Thoracic aorta (tissue), 2 donors: ENCODE measurements at places on chromosomes 1 and 21.
A peak's percentile ranks its signal among the peaks of the same experiment; 100 is the strongest.

GRCh38 chr1:98662356-98662670 is 792 bp downstream of the SNX7 start:
- no peak for DNase-seq

DNA sequence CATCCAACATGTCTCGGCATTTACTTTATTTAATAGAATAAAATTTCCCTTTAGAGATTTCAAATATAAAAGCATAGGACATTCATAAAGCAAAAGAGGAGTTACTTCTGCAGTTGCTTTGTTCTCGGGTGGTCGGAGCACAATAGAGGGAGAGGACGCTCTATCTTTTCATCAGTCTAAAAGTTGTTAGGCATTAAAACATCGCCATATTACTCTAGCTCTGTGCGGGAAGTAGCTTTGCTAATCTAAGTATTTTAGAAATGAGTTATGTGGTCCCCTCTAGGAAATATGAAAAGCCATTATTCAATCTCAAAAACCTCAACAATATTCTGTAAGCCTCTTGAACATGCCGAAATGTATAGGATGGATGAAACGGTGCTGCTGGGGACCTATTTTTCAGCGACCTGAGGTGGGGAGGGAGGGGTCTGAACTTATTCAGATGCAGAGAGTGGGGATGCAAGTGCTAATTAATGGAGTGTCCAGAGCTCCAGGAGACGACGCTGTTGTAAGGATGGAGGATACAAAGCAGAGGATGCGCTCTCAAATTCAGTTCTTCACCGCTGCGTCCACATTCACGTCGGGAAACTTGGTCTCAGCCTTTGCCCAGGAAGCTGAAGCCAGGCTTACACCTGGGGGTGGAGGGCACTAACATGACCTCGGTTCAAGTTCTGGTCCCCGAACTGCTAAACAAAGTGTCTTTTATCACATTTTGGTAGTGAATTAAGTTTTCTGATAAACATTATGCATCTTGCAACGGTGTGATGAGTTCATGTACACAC is 6.3 kb downstream of the CDKN2C start:
- no peak for DNase-seq

DNA sequence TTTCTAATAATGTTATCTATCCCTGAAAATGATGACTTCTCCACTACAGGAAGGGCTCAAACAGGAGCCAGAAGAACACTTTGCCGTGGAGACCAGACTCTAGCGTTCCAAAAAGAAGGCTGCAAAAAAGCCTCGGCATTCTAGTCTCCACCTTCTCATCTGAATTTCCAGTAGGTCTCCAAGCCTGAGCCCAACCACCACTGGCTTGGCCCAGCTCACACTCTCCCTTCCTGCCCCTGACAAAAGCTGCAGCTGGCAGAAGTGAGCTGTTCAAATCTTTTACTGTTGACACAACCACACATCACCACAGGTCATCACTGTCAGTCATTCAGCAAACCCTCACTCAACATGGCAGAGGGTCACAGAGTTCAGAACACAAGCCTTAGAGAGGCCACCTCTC is 69.3 kb downstream of the CAMK2N1 start:
- no peak for DNase-seq

DNA sequence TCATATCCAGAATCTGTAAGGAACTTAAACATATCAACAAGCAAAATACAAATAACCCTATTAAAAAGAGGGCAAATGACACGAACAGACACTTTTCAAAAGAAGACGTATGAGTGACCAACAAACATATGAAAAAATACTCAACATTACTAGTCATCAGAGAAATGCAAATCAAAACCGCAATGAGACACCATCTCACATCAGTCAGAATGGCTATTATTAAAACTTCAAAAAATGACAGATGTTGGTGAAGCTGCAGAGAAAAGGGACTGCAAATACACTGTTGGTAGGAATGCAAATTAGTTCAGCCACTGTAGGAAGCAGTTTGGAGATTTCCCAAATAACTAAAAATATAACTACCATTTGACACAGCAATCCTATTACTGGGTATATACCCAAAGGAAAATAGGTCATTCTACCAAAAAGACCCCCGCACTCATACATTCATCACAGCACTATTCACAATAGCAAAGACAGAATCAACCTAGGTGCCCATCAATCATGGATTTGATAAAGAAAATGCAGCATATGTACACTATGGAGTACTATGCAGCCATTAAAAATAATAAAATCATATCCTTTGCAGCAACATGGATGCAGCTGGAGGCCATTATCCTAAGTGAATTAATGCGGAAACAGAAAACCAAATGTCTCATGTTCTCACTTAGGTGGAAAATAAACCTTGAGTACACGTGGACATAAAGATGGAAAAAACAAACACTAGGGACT is 230.1 kb upstream of the RAB4A start:
- DNase-seq, result no peak

DNA sequence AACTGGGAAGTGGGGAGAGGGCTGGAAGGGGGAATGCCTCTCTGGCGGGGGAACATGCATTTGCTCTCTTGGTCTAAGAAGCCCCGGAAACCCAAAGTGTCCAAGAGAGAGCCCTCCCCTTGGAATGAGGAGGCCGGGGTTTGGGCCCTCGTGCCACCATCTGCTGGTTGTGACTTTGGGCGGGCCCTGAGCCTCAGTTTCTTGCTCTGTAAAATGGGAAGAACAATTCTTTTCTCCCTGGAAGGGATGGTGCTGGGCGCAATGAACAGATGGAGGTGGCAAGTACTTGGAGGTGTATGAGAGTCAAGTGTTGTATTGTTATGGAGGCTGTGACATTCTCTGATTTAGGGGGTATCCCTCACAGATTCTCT is 69.9 kb upstream of the TARDBP start:
- no peak for DNase-seq

DNA sequence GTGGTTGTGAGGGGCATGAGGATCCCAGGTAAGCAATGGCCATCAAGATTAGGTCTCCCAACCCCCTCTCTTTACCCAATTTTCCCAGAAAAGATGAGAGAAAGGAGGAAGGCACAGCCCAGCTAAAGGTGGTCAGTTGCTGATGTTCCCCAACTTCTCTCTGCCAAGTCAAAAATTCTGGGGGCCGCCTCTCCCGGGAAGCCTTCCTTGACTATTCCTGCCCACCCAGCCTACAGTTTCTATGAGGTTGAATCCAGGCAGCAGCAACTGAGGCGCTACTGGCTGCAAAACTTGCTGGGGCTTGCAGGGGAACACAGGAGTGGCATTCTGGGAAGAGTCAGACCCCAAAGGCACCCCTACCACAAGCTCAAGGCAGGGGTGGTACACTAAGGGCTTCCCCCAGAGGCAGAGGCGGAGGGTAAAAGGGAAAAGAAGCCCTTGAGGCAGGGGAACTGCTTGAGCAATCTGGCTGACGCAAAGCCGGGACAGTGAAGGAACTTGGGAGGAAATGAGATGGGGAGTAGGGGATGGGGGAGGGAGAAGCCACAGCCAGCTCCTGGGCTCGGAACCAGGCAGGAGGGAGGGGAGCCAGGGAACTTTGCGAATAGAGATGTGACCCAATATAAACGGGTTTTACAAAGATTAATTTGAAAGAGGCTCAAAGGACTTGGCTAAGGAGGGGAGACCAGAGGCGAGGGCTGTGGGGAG is 31.2 kb downstream of the SDC3 start:
- DNase-seq, result peak; percentile 53

DNA sequence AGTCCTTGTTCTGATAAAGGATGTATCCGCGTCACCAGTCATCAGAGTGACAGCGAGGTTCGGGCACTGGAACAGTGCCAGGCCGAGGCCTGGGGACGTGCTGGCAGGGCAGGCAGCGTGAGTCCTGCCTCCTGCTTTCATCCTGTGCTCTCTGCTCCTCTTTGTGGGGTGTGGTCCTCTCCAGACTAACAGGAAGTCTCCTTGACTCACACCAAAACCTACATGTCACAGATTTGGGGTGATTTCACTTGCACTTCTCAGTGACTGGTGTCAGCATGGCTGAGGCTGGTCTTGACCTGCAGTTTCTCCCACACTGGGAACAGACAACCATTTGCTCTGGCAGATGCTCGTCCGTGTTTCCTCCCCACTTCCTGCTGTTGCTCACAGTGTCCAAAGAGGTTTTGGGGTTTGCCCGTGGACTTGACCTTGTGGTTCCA is 8.8 kb upstream of the NLRP3 start:
- no peak for DNase-seq

GRCh38 chr1:119617751-119618691 is 30.0 kb downstream of the ZNF697 start:
- no peak for DNase-seq

- no peak for DNase-seq
Measured at GRCh38 chr1:86082183-86082582, 74.4 kb downstream of the COL24A1 start.

- DNase-seq, result no peak
Measured at GRCh38 chr1:26998429-26999300, 5.2 kb downstream of the TRNP1 start.

DNA sequence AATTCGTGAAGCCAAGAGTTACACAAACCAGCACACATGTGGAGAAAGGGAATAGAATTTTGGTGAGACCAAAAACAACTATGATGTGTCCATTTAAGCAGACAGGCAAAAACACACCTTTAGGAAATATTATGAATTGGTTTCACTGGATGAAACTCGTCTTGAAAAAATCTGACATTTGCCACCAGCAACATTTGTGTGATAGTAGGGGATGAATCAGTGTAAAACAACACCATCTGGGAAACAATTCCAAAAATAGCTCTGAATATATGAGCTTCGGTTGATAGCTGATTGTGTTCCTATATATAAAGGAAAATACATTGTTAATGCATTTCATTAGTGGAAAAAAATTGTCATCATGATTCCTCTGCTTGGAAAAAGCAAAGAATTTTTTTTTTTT is 327.8 kb downstream of the PAPPA2 start:
- no peak for DNase-seq

DNA sequence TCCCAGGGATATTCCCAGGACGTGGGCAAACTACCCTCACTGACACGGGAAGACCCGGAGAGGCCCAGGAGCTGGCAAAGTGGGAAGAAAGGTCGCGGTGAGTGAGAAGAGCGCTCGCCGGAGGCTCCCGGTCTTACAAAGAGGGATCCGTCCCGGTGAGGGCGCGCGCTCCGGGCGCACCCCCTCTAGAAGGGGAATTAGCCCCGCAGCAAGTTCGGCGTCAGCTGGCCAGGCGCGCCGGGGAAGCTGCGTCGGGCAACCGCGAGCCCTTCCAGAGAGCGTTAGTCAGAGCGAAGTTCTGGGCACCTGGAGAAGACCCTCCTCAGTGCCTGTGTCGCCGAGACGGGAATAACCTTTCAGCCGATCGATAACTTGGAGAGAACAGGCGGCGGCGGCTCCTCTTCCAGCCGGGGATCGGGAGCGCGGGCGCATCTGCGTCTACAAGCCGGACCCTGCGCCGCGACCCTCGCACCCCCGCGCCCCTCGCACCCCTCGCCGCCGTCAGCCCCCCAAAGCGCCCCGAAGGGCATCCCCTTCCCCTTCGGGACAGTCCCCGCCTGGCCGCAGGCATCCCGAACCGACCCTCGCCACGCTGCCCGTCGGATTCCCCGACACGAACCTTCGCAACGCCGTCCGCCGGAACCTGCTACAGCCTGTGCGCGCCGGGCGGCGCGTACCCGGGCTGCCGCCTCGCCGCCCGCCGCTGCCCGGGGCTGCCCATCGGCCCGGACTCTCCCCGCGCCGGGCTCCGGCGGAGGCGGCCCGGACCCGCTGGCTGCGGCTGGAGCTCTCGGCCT is 485 bp downstream of the SIPA1L2 start:
- no peak for DNase-seq

GRCh38 chr1:65020774-65021173 is 54.4 kb upstream of the JAK1 start:
- DNase-seq, result no peak

GRCh38 chr1:94698356-94698755 is 121.8 kb upstream of the SLC44A3 start:
- no peak for DNase-seq

GRCh38 chr1:160353223-160353622 is 10.0 kb downstream of the NCSTN start:
- DNase-seq, result no peak

DNA sequence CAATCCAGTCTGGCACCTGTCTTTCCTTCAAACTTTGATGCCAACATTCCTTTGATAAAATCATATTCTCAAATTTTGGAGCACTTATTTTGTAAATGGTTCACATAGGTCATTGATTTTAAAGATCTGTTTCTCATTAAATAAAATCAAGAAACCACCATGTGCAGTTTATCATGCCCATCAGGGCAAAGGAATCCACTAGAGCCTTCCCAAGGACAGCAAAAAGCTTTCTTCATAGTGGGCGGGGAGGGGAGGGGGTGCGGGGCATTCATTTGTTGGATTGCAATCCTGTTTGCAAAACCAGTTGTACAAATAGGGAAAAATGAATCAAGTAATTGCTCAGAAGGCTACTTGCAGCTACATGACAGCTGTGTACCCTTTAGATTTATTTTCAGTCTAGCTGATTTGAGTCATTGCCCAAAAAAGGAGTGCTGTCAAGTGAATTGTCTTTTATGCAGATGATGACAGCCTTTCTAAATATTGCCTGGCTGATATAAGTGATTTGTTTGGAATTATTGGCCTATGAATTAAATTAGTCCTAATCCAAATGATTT is 23.0 kb downstream of the LRRC8B start:
- DNase-seq, result no peak

- DNase-seq, result no peak
Measured at GRCh38 chr1:205542367-205542766, 37.9 kb downstream of the CDK18 start.

DNA sequence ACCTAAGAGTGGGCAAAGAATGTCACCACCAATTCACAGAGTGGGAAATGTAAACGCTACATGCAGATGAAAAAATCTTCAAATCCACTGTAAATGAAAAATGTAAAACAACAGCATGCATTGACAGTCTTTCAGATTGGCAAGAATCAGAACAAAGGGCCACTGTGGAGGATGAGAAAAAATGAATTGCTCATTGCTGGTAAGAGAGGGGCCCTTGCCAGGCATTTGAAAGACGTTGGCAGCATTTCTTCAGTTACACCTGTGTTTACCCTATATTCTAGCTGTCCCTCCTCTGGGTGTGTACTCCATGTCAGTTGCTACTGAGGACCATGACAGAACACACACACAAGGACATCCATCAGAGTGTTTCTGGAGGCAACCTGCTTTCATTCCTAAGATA is 25.8 kb upstream of the AADACL3 start:
- DNase-seq, result no peak

DNA sequence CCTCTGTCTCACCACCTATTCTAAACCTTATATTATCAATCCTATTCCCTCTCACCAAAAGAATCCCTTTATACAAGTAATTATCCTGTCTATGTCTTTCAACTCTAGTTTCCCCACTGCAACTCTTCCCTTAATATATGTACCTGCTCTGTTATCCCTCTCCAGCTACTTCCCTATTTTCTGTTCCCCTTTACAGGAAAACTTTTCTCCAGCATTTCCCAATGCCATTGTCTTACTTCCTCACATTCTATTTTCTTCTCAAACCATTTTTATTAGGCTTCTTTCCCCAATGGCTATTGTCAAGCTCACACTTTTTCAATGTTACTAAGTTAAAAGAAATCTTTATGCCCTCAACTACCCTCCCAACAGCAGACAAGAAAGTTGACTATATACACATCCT is 11.6 kb downstream of the DPYD start:
- no peak for DNase-seq
